Stimulated activated CD8-positive, alpha-beta memory T cell treated with anti-CD3 and anti-CD28 coated beads, Interleukin-7, amount 100 ng/mL, for 4 hours (primary cell): ENCODE measurements at places on chromosomes 16 and 17.

GRCh38 chr17:37194208-37194607 lies 181.6 kb upstream of the C17orf78 start:
- no peak for DNase-seq

- no peak for DNase-seq
These were observed 23.3 kb downstream of the ACTG1 start for GRCh38 chr17:81489012-81489997.

DNA sequence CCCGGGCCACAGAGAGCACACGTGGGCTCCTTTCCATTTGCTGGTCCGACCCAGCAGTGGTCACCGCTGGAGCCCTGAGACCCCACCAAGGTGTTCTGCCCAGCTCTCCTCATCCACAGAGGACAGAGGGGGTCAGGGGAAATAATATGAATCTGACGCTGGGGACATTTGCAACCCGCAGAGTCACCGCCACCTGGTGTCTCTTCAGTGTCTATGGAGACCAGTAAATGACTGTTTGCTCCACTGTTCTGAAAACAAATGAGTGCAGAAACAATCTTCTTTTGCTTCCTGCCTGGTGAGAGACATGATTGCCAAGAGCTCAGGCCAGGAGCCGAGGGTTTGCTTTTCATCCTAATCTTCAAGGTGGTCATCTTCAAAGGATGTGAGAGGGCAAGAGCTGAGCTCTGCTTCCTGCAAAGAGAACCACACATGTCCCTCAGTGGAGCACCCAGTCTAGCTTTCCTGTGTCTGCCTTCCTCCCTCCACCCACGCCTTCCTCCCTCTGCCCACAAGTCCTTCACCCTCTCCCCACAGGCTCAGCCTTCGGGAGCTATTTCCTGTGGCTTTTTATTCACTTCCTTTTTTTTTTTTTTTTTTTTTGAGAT lies 14.7 kb upstream of the KLHDC4 start:
- DNase-seq: peak; percentile 40

DNA sequence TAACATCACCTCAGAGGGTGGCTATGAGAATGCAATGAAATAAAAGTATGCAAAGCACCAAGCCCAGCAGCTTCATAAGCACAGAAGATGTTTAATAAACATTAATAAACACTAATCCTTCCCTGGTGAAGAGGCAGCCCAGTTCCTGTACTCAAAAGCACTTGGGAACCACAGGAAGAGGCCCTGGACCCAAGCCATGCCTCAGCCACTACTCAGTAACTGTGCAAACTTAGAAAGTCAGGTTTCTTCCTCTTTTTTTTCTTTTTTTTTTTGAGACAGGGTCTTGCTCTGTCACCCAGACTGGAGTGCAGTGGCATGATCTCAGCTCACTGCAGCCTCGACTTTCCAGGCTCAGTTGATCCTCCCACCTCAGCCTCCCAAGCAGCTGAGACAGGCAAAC lies 5.3 kb downstream of the ARHGAP17 start:
- DNase-seq: no peak

DNA sequence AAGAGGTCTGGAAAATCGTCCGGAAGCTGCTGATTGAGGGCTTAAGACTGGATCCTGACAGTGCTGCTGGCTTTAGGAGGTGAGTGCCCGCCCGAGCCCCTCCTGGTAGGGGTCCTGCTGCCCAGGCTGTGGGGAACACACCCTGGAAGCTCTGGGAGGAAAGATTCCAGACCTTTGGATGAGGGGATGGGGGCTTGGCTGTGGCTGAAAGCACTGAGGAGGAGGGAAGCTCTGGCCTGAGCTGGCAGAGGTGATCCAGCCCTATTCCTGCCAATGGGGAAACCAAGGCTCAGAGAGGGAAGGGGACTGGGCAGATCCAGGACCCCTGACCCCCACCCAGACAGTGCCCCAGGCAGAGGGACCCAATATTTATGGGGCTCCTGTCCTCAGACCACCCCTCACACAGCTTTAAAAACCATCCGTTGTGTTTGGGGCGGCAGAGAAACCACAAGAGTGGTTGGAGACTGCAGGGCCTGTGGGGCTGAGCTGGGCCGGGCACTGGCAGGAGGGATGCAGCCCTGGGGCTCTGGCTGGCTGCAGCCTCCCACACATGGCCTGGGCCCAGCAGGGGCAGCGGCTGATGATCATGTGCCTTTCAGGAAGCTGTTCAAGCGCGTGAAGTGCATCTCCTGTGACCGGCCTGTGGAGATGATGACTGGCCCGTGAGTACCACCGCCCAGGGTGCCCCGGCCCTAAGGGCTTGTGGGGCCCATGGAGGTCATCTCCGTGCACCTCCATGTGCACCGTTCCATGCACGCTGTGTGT lies 22.8 kb downstream of the UBALD1 start:
- DNase-seq: no peak

- no peak for DNase-seq
These were observed 121.7 kb downstream of the MYO1D start for GRCh38 chr17:32755045-32755805.

DNA sequence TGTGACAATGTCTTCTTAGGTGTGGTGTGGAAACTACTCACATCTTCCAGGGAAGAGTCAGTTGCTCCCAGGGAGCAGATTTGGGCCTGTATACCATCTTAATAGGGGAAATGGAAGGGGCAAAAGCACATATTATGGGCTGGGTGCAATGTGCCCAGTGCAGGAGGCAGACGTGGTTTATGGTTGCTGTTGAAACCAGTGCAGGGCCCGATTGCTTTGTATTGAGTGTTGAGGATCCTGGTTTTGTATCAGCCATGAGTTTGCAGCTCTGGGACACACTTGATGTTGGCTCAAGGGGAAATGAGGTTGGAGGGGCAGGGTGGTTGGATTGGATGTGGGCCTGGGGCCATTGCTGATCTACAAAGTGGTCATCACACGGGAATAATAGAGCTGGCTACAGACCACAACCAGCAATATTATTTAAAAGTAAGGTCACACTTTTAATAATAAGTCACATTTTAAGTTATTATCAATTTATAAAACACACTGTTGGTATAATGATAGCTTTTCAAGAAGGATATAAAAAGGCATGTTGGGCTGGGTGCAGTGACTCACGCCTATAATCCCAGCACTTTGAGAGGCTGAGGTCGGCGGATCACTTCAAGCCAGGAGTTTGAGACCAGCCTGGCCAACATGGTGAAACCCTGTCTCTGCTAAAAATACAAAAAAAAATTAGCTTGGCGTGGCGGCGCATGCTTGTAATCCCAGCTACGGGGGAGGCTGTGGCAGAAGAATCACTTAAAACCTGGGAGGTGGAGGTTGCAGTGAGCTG lies 302.4 kb downstream of the SEC14L1 start:
- DNase-seq: no peak

- DNase-seq: no peak
These were observed 8.6 kb downstream of the ZNF750 start for GRCh38 chr17:82831041-82831817.

DNA sequence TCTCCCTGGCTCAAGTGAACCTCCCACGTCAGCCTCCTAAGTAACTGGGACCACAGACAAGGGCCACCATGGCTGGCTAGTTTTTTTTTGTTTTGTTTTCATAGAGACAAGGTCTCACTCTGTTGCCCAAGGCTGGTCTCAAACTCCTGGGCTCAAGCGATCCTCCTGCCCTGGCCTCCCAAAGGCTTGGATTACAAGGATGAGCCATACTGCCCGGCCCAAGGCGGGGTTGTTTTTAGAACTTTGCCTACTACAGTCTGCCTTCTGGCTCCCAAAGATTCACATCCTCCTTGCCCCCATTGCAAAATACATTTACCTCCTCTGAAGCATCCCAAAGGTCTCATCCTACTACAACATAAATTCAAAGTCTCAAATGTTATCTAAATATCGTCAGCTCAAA lies 49.5 kb upstream of the PHOSPHO1 start:
- DNase-seq: no peak

GRCh38 chr17:297758-298157 lies 54.8 kb downstream of the RPH3AL start:
- no peak for DNase-seq

DNA sequence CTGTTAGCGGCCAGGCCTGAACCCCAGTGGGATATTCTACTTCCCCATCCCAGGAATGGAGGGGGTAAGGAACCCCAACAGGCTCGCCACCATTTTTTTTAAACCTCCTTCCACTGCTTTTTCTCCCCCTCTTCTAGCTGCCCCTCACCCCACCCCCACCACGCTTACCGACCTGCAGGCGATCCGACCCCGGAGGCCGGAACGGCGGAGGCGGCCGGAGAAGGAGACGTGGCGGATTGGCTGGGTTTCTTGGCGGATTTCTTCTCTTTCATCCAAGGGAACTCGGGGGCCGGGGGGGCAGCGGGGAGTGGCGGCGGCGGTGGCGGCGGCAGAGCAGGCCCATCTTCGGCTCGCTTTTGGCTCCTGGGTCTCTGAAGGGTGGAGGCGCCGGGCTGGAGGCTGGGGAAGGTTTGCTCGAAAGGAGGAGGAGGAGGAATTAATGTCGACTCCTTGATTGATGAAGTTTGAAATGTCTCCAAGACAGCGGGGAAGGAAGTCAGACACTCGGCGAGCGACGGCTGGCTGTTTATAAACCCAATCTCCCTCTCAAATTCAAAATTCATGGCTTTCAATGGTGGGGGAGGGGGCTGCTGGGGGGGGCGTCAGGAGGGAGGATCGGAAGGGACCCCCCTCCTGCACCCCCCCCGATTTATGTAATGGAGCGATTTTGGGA lies 424 bp downstream of the HOXB2 start:
- no peak for DNase-seq

- peak; percentile 63 for DNase-seq
These were observed at the start of gene METRN for GRCh38 chr16:714558-715476. TSS of gene METRN (plus strand) at chr16:715118. CDS start at chr16:715290, 172 bp downstream.

GRCh38 chr17:50531428-50532025 lies 1.0 kb upstream of the EPN3 start:
- no peak for DNase-seq

DNA sequence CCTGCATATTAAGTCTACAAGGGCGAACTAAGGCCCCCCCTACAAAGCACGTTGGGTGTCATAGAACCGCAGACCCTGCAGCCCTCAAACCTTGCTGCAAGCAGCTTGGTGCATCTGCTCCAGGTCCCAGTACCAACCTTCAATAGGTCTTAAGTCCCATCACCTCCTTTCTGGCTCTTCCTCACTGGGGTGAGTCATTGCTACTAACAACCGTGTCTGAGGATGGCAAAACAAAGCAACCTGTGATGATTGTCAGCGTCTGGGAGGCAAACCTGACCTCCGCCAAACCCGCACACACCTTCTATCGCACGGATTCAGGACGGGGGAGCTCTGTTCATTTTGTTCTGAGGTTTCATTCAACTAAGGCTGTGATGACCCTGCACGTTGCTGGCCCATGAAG lies 138.9 kb downstream of the SLC39A11 start:
- no peak for DNase-seq

DNA sequence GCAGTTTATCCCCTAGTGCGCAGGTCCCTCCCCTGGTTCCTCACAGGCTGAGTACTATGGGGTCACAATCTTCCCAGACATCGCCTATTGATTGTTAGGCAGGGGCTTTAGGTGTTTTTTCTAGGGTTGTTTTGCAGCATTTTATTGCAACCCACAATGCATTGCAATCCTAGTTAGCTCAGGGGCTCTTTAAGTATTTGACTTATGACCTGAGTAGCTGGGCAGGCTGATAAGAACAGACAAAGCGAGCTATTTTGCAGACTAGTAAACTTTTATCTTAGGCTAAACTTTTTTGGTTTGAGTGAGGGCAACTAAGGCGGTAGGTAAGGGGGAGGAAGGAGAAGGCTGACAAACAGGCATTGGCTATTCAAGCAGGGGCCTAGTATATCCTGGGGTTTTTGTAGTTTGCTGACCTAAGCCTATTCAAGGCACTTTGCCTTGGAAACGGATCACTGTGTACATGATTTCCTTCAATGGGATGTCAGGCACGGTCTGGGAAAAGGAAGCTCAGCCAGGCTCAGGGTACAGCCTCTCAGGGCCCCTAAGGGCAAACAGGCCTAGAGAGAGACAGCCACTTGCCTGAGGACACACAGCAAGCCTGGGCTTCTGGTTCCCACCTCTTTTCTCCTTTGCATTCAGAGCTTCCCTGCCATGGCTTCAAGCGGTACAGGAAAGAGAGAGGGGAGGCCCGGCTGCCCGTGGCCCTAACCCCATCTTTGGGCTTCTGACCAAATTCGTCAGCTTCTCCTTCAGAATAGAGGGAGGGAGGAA lies 6.4 kb downstream of the DRC7 start:
- DNase-seq: no peak
